Glutamatergic neuron (in vitro differentiated cells): ENCODE measurements at places on chromosomes 4 and X. TPM values are rescaled to one million over a fixed set of nuclear protein-coding genes. Genes with fewer than 3 reads are reported as not detected.

DNA sequence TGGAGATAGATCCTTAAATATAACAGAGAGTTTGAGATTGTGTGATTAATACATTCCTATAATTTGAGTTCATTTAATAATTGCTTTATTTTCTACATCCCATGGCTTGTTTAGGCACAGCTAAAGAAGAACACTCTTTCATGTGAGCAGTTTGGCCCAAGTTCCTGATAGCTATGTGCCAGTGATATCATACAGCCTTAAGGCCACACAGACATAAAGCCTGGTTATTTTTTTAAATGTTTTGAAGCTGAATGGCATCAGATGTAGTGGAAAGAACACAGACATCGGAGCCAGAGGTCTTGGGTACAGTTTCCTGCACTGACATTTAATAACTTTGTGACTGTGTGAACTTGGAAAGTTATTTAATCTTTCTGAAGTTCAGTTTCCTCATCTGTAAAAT lies 7.0 kb upstream of the NDNF start:
- no peak for DNase-seq

GRCh38 chr4:26839534-26839951 lies 21.1 kb upstream of the STIM2 start:
- DNase-seq = no peak

DNA sequence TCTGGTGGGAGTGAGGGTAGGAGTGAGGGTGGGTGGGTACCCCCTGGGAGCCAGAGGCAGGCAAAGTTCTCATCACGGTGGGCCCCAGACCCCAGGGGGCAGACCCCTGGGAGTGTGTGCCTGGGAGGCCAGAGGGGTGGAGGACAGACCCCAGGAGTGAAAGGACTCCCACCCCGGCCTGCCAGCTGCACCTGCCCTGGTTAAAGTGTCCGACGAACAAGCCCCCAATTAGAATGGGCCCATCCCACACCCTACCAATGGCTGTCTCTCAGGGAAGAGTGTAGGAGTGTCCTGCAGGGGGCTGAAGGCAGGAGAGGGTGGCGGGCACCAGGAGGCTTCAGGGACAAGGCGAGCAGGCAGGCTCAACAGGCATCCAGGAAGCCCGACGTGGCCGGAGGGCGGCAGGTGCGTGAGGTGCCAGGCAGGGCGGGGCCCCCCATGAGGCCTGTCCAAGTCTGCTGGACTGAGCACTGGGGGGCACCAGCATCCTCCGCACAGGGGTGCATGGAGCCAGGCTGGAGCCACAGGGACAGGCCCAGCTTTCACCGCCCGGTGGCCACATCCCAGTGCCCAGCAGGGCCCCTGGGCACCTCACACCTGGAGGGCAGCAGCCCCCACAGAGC lies 8.7 kb downstream of the PDE6B start:
- DNase-seq = no peak

SCOC gene
- 55.8 TPM for total RNA-seq

DNA sequence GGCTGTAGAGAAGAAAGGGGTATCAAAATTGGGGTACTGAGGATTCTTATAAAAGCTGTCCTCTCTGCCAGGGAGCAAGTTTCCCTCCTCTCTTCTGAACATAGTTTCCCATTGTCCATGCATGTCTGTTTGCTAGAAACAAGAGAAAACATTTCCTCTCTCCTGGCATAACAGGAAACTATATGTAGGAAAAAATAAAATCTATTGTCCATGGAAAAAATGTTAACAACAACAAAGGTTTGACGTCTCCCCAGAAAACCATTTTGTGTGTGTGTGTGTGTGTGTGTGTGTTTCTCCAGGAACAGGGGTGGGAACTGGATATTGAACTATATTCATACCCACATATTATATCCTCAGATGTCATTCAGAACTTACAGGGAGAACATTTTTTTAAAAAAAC lies 107.2 kb downstream of the GASK1B start:
- DNase-seq = no peak

GRCh38 chrX:20739038-20739745 lies 472.5 kb upstream of the RPS6KA3 start:
- DNase-seq = no peak

DNA sequence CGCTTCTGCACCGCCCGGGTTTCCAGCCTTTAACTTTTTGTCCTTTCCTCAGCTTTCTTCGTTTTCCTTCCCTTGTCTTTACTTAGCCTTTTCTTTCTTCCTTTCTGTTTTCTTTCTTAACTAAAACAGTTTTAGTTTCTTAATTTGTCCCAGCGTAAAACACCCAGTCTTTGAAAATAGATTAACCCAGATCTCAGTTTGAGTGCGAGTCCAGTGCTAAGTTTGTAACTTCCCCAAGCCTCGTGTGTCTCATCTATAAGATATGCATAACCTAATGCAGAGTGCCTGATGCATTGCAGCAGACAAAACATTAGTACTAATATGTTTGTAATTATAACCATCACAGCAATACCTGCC lies 460 bp upstream of the GEMIN8 start:
- DNase-seq = no peak

EDNRA gene
- not detected for total RNA-seq

DNA sequence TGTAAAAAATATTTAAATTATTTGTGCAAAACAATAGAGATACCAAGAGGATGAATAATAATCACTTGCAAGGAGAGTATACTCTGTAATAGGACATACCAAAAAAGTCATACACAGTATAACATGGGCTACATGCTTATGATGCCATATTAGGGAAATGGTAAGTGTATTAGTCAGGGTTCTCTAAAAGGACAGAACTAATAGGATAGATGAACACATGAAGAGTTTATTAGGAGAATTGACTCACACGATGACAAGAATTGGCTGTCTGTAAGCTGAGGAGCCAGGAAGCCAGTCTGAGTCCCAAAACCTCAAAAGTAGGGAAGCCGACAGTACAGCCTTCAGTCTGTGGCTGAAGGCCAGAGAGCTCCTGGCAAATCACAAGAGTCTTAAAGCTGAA lies 151.2 kb downstream of the DTHD1 start:
- no peak for DNase-seq

DNA sequence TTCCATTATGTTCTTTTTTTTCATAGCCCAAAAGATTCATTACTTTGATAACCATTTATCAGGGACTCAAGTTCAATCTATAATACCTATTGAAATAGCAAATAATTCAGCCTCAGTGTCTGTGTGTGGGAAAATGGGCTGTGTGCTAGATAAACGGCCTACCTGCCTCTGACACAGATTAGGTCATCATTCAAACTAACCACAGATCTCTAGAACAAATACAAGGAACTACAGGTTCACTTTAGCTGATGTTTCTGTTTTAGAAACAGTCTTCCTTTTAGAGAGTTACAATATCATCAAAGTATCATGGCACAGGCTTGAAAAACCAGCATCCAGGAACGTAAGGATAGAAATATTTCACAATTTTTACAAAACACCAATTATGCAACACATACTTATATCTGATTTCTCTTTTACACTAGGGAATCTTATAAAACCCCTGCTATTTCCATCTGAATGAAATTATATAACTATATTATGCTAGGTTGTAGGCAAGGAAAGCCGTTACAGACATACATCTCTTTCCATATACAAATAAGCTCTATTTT lies 56.6 kb upstream of the MAB21L2 start:
- DNase-seq = no peak

GRCh38 chrX:136899221-136899620 lies 18.7 kb upstream of the RBMX start:
- DNase-seq = no peak

- no peak for DNase-seq
Measured at GRCh38 chrX:58025979-58026378, 115.7 kb upstream of the ZXDA start.

CDKL2 gene
- 1.6 TPM for total RNA-seq

CHRDL1 gene
- 38.2 TPM for total RNA-seq

EPHA5 gene
- 108 TPM for total RNA-seq

- no peak for DNase-seq
Measured at GRCh38 chrX:41558531-41558930, 111.4 kb downstream of the NYX start.

DNA sequence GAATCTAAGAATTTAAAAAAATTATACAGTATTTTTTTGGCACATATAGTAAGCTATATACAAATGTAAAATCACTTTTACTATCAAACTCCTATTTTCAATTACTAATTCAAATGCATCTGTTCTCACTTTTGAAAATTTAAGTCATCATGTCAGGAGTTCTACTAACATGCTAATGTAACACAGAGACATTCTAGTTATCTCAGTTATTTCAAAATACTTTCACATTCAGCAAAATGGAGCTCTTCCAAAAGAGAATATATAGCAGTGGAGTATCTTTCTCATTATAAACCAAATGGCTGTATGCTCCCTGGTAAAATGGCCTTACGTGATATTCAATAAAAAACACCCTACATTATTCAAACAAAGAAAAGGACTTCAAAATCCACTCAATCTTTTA lies 42.3 kb downstream of the RFC1 start:
- DNase-seq = no peak

DNA sequence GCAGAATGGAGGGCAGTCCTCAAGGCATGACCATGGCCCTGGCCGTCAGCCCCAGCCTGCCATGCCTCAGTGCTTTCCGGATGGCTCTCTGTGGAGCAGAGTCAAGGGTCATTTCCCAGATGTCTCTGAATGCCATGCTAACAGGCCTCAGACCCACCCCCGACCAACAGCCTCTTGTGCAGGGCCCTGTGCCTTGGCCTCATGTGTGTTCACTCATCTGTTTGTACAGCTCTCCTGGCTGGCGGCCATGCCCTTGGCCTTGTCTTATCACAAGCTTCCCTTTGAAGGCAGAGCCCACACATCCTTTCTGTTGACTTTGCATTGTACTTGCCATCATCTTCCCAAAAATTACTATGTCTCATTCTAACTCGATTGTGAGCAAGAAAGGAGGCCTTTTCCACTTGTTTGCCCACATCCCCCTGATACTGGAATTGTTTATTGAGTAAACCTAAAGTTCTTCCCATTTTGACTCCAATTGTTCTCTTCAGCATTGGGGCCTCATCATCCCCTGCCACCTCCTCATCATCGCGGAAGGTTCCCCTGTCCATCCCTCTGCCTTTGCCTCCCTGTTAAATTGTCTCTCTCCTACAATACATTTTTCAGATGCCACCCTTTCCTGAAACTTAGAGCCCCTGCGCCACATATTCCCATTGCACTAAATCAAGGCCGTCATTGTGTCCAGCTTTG lies 6.3 kb downstream of the CA5B start:
- no peak for DNase-seq

- peak; percentile 36 for DNase-seq
Measured at GRCh38 chrX:16946971-16947562, 609 bp downstream of the REPS2 start.

- peak; percentile 13 for DNase-seq
Measured at GRCh38 chrX:70134116-70134477, 850 bp downstream of the IGBP1 start.

DNA sequence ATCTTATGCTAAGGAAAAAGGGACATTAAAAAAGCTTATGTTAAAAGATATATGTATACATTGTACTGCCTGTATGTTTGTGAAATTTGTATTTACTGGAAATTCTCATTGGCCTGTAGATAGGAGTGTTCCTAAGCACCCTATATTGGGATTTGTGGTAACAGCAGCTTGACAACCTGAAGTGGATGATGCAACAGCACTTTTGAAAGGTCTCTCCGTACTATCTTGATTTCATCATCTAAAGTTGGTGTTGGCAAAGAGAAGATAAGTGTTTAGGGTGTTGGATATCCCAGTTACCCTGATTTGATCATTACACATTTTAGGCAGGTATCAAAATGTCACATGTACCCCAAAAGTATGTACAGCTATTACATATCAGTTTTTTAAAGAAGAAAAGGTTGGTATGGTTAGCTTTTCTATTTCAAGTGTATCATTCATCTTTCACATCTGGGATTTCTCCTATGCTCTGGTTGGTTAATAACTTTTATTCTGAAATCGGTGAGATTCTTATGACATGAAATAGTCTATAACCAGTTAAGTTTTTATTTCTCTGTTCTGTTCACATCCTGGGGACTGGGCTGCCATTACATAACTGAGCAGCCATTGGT lies 10.3 kb downstream of the HADH start:
- DNase-seq = no peak

DNA sequence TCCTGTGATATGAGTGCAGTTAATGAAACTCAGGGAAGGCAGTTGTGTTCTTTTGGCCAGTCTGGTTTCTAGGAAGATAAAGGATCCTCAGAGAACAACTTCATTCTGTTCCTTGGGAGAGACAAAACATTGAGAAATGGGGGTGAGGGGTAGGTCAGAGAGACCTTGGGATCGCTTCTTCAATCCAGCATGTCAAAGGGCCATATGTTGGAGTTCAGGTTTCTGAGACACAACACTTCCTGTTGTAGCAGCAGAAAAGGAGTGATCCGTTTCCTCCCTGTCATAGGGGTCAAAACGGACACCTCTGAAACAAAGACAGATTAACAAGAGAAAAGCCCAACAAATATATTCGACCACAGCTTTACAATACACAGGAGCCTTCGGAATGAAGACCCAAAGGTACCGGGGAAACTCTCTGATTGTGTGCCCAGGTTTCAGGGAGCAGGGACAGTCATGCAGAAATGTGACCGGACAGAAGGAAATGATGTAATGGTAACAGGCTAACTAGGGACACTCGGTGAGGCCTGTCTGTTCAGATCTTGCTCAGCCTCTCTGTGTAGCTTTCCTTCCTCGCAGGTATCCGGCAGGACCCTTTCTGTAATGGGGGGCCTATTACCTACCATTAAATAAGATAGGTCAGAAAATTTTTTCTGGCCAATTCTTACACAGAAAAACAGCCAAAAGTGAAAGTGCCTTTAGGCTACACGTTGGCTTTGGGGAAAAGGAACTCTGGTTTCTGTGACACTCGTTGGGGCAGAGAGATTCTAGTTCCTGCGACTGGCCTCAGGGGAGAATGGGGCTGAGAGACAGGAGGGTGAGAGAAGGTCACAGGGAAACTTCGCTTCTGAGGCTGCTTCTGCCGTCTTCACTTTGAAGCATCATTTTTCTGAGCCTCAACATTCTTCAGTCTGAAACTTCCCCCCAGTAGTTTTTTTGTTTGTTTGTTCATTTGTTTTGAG lies 103.3 kb upstream of the TLR3 start:
- DNase-seq = no peak

GRCh38 chr4:16926214-16926613 lies 27.8 kb upstream of the LDB2 start:
- no peak for DNase-seq

ASB12 gene
- 0.32 TPM for total RNA-seq

OTC gene
- not detected for total RNA-seq

DNA sequence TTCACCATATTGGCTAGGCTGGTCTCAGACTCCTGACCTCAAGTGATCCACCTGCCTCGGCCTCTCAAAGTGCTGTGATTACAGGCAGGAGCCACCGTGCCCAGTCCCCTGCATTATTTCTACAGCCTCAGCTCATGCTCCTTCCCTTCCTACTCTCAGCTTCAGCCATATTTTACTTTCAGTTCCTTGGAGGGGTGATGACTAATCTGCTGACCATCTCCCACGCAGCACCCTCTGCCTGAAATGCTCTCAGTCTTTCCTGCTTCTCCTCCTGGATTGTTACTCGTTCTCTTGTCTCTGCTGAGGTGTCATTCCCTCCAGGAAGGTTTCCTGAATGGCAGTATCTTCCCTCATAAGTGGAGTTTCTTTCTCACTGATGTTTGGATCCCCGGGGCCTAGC lies 63.3 kb downstream of the MOSPD2 start:
- no peak for DNase-seq

- no peak for DNase-seq
Measured at GRCh38 chrX:129750971-129751370, 12.2 kb downstream of the XPNPEP2 start.

- DNase-seq = no peak
Measured at GRCh38 chr4:122542411-122543236, 78.2 kb downstream of the IL21 start.
